G401 (cell line): ENCODE measurements at places on chromosomes 7 and 10.

DNA sequence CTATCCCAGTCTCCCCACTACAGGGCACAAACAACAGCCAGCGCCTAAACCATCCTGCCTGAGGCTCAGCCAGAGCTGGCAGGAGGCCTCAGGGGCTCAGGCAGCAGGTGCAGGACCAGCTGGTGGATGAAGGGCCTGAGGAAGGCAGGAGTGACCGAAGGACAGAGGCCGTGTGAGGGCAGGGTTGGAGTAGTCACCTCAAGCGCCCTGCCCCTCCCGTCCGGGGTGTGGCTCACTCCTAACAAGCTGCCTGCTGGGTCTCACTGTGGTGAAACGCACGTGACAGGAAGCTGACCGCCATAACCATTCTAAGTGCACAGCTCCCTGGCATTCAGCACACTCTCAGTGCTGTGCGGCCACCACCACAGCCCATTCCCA, 281.1 kb downstream of the ELFN1 start:
- peak; percentile 47 for DNase-seq

- DNase-seq: no peak
Measured at GRCh38 chr10:93871671-93872204, 22.0 kb upstream of the SLC35G1 start.

DNA sequence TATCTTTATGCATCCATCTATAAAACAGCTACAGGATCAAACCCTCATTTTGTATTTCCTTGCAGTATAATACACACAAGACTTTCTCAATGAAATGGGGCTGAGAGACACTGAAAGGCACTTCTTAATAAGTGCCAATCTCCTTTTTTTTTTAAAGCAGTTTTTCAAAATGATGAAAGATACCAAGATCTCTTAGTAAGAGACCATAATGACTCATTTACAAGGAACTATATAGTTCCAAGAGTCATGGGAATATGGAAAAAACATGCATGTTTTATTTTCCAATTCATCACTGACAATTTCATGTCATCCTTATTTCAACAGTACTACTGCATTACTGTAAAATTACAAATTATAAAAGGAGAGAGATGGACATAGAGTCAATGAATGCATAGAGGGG, 973.7 kb downstream of the GATA3 start:
- DNase-seq: no peak

DNA sequence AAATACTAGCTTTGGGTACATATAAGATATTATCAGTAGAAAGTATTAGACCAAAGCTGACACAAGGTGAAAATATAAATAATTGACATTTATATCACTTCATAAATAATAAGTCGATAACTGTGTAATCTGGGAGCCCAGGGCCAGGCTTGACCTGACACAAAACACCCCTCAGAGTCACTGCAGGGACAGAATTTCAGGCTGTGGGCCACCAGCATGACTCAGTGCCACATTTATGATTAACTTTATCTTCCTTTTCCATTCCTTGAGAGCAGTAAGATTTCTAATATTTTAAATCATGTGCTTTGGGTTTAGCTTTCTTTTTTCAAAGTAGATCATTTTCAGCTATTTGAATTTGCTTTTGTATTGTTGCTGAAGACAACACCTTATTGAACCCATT, 102.9 kb upstream of the NFE2L3 start:
- no peak for DNase-seq

DNA sequence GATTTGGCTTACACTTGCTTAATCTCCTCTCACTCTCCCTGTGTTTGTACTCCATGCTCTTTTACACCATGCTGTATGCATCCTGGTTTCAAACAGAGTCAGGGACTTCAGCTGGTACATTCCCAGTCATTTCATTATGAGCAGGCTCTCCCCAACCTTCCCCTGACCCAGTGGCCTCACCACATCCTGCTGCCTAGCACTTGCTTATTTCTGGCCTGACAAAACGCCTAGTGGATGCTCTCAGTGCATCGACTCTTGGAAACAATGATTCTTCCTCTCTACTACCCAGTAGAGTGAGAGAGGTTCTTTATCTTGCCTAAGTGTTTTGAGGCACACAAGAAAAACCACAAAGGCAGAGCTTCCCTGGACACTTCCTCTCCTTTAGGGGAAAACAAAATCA, 63.4 kb downstream of the CAV1 start:
- DNase-seq: no peak

DNA sequence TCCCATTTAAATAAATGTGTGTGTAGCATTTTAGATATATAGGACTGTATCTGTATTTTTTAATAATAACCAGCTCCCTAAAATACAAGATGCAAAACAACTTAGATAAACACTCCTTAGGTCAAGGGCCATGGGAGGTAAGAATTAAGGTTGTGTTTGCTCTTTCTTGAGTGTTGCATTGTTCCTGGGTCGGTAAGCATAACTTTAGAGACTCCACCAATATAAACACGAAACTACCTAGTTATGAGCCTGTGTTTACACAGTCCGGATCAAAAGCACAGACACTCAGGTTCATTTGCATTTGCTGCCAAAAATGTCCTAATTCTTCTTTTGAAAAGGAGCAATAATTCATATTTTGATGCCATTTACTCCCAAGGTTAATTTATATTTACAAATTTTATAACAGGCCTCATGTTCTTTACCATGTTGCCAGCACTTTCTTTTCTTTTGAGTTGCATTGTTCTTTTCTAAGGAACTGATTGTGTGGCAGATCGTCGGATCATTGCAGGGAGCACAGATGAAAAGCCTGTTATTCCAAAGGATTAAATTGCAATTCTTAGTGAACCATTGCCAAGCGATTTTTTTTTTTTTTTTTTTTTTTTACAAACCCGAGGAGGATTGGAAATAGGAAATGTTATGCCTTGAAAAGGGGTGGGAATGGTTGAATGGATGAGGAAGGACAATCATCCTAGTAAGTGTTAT, 45.8 kb upstream of the GLCCI1 start:
- DNase-seq: no peak

GRCh38 chr7:126362746-126363145, 890.0 kb downstream of the GRM8 start:
- DNase-seq: no peak

- peak; percentile 94 for DNase-seq
Measured at GRCh38 chr7:137592232-137592896, 248.8 kb upstream of the PTN start.

GRCh38 chr10:130894471-130894870, 417.1 kb downstream of the TCERG1L start:
- DNase-seq: no peak

DNA sequence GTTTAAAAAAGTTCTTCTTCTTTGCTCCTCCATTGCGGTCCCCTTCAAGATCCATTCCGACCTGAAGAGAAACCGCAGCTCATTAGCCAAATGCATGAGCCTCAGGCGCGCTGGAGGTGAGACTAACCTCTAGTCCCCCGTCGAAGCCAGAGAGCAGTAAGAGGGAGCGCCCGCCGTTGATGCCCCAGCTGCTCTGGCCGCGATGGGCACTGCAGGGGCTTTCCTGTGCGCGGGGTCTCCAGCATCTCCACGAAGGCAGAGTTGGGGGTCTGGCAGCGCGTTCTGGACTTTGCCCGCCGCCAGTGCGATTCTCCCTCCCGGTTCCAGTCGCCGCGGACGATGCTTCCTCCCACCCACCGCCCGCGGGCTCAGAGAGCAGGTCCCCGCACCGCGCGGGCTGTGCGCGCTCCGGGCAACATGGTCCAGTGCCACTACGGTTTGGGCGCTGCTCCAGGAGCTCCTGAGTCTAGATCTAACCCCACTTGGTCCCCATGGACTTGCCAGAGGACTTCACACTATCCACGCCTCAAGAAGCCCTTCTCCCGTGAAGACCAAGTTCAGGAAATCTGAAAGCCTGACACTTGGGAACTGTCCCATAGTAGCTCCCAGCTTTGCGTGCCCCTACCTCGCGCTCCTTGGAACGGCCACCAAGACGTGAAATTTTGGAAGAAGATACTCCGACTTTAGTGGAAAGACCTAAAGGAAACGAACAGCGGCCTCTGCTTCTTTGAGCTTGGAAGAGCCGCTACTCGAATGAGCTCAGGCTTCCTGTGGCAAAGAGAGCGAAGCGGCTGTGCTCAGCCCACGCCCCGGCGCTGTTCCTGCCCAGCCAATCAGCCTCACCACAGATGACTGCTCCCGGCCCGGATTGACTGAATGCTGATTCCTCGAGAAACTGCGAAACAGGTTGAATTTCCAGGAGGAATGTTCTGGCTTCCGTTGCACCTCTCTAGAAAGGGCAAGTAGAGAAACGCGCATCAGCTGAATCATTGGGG, at the start of gene ABCB1:
Gene ABCB1, minus strand, starts transcription at position 755 of the 995 bp plus-strand sequence. Its CDS starts 700 bp downstream, at position 55.
- DNase-seq: peak; percentile 33

DNA sequence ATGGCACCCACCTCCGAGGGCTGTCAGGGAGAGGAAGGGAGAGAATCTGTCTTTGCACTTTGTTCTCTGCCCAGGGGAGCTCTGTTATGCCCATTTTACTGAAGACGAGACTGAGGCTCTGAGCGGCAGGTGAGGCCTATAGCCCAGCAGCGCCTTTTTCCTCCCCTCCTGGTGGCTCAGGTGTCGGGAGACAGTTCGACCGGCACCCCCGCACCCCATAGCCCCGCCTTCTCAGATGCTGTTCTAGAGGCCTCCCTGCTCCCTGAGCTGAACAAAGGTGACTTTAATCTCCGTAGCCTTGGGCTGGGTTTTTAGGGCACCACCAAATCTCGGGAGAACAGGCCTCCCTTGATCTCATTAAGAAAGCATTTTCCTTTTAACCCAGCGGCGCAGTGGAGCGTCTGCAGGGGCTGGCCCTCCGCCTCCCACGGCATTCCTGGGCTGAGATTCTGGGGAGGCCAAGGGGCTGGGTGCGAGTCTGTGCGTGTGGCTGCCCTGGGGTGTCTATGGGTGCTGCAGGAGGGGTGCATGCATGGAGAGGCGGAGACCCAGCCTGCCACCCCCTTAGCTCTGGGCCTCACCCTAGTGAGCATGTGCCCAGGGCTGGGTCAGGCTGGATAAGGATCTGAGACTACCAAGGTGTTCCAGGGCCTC, 3.3 kb downstream of the LFNG start:
- DNase-seq: no peak

DNA sequence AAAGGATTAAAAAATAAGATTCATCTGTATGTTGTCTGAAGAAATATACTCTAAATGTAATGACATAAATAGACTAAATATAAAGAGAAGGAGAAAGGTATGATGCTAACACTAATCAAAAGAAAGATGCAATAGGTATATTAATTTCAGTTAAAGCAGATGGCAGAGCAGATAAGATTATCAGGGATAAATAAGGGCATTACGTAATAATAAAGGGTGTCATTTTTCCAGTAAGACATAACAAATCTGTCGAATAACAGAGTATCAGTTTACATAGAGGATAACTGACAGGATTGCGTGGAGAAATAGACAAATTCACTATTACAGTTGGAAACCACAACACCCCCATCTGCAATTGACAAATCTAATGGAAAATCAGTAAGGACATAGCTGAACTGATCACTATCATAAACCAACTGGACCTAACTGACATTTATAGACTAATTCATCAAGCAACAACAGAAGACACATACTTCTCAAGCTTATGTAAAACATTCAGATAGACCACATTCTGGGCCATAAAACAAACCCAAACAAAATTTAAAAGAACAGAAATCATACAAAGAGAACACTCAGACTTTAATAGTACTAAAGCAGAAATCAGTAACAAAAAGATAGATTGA, 384.1 kb upstream of the COBL start:
- DNase-seq: no peak

DNA sequence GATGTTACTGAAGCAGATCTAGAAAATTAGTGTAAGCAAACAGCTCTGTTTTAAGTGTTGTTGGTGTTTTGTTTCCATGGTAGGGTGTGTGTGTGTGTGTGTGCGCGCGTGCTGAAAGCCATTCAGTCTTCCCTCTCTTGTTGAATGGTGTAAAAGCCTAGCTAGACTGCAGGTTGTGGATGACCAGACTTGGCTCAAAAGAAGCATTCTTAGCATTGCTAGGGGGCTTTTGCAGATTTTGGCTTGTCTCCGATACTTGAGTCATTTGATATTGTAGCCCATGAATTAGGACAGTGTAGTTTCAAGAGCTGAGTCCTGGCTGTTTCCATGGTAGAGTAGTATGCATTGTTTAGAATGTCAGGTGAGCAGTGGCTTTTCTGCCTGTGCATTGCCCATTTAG, 99.1 kb downstream of the SND1 start:
- DNase-seq: no peak

- no peak for DNase-seq
Measured at GRCh38 chr7:25953859-25954258, 198.1 kb upstream of the NFE2L3 start.

DNA sequence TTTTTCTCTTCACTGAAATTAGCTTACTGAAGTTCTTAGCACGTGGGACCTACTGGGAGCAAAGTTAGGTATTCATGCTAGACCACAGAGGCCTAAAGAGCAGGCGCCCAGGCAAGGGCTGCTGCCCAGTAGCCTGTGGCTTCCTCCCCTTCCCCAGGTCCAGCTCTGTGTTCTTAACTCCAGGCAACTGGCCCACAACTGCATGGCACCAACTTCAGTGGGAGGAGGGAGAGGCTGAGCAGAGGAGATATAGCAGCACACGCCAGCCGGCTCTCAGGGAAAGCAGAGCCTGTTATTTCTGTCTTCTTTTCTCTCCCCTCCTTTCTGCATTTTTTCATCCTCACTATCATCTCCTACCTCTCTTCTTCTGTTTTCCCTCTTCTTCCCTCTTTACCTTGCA, 67.4 kb downstream of the PCGF5 start:
- DNase-seq: no peak

- no peak for DNase-seq
Measured at GRCh38 chr7:105068886-105069285, 54.9 kb downstream of the KMT2E start.

DNA sequence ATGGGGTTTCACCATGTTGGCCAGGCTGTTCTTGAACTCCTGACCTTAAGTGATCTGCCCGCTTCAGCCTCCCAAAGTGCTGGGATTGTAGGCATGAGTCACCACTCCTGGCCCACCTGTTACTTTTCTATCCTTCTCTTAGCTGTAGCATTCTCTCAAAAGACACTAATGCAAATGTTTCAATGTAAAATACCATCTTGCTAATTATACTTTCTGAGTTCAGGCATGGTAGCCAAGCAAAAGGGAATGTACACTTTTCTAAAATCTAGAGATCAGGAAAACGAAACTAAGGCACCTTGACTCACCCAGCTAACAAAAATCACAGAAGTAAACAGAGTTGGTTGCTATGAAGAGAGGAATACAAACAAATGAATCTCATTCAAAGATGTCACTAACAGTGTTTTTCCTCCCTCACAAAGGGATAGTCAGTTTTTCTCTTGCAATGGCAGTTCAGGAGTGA, 401.0 kb upstream of the NRP1 start:
- DNase-seq: no peak

GRCh38 chr7:148242294-148242821, 348.2 kb upstream of the C7orf33 start:
- peak; percentile 80 for DNase-seq

DNA sequence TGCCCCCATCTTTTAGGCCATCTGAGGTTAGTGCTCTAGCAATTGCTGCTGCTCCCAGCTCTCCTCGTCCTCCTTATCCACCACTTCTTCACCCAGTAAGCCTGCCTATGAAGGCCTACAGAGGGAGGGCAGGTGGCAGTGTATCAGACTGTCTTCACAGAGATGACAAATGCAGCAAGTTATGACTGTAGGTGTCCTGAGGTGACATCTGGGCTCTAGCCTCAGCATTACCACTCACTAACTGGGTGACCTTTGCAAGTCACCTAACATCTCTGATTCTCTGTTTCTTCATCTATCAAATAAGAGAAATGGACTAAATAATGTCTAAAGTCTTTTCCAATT, 151.6 kb downstream of the NOC3L start:
- DNase-seq: no peak
